ENCODE measurements at places on chromosomes 7 and 10. TPM values are rescaled to one million over a fixed set of nuclear protein-coding genes. Genes with fewer than 3 reads are reported as not detected.

The GLI3 gene
- total RNA-seq: 5.0 TPM

The TRIM74 gene
- total RNA-seq: 7.3 TPM

DNA sequence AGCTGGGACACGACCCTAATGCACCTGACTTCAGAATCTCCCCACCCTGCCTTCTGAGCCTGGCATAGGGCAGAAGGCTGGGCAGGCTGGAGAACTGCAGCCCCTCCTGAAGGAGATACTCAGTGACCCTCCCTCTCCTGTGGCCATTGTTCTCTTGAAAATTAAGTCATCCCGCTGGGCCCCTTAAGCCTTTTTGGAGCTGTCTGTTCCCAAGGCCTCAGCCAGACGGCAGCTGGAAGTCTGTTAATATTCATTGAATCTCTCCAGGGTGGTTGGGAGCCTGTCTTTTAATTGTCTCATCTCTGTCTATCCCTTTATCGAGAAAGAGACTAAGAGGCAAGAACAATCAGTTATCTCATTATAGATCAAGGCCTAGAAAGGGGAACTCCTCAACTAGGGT, 118.1 kb upstream of the PCBD1 start:
- DNase-seq: no peak
- no peaks in the 10 kb centered on the region for H3K36me3 ChIP-seq
- H3K4me3 ChIP-seq: no peak overlapping the region
- no peaks in the 10 kb centered on the region for H3K4me1 ChIP-seq
- no peaks in the 10 kb centered on the region for H3K27me3 ChIP-seq

- no peaks in the 10 kb centered on the region for H3K27me3 ChIP-seq
- H3K36me3 ChIP-seq: no peaks in the 10 kb centered on the region
Measured at GRCh38 chr7:113633073-113633472, 285.7 kb downstream of the PPP1R3A start.

DNA sequence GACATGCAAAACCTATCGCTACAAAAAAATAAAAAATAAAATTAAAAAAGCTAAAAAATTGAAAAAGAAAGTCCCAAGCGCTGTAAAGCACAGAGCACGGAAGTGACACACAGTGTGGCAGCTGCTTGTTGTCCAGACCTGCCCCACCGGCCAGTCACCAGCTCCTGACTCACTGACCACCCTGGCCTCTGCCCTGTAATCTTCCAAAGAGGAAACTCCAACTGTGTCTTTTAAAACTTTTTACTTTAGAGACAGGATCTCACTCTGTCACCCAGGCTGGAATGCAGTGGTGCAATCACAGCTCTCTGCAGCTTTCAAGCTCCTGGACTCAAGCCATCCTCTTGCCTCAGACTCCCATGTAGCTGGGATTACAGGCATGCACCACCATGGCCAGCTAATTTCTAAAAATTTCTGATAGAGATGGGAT, 23.6 kb downstream of the GNA12 start:
- peaks cover 76% of the 10 kb centered on the region for H3K4me1 ChIP-seq
- no peaks in the 10 kb centered on the region for H3K27me3 ChIP-seq
- no peak overlapping the region for H3K4me3 ChIP-seq
- peak overlapping the region; percentile 8 for H3K27ac ChIP-seq

Measured in testis (tissue), 5 donors.